Epithelial cell of prostate (primary cell): ENCODE measurements at places on chromosomes 2 and 18.

- no peak for DNase-seq
These were observed 170.2 kb downstream of the TPGS2 start for GRCh38 chr18:36658611-36659010.

DNA sequence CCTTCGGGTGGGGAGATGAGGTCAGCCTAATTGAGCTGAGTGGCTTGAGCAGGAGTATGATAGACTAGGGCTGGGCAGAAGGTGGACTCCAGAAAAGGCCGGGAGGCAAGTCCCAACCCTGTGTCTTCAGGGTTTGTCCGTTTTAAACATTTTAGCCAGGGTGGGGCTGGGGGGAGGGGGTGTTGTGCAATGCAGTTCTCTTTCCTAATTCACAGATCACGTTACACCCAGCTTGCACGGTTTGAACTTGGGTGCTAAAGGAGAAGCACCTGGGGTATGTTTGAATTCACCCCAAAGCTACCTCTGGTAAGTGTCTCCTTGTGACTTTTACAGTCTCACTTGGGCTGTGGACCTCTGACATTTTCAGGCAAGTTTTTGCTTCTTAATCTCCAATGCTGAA, 233.3 kb downstream of the AGAP1 start:
- DNase-seq = no peak

GRCh38 chr2:15923597-15923996, 16.8 kb upstream of the MYCN start:
- DNase-seq = no peak

- no peak for DNase-seq
These were observed 6.5 kb downstream of the RBBP8 start for GRCh38 chr18:22939649-22940048.

- DNase-seq = no peak
These were observed 95.6 kb downstream of the SP3 start for GRCh38 chr2:173869244-173870229.
